ENCODE measurements at places on chromosomes 3 and 15. TPM values are rescaled to one million over a fixed set of nuclear protein-coding genes. Genes with fewer than 3 reads are reported as not detected.

- no peaks in the 10 kb centered on the region for H3K4me1 ChIP-seq
- no peak overlapping the region for H3K4me3 ChIP-seq
- no peaks in the 10 kb centered on the region for H3K36me3 ChIP-seq
- no peak overlapping the region for H3K27ac ChIP-seq
- no peaks in the 10 kb centered on the region for H3K27me3 ChIP-seq
Measured at GRCh38 chr3:81778678-81779182, 17.3 kb upstream of the GBE1 start.

DNA sequence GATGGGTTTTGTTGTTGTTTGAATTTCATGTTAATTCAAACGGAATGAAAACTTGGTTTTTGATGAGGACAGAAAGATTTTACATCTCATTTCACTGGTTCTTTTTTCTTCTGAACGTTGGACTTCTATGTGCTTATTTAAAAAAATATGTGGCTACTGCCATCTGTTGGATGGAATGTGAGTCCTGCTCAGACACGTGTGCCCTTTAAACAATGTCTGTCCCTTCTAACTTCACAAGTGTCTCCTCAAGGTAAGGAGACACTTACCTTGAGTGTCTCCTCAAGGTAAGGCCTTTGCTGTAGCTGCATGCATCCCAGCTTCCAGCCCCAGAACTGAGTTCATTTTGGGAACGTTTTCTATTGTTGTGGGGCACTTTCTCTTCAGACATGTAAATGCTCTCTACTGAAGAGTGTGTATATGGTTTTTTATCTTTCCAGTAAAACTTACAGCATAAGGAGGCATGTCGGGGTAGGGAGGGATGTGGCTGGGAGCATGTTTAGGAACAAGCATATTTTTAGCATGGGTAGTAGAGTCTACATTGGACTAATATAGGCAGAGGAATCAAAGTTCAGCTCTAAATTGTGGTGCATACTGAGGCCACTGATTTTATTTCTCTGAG is 63.1 kb upstream of the UBE3A start:
- no peaks in the 10 kb centered on the region for H3K4me1 ChIP-seq
- DNase-seq, result peak; percentile 15
- no peaks in the 10 kb centered on the region for H3K36me3 ChIP-seq
- no peak overlapping the region for H3K27ac ChIP-seq
- no peak overlapping the region for H3K4me3 ChIP-seq

DNA sequence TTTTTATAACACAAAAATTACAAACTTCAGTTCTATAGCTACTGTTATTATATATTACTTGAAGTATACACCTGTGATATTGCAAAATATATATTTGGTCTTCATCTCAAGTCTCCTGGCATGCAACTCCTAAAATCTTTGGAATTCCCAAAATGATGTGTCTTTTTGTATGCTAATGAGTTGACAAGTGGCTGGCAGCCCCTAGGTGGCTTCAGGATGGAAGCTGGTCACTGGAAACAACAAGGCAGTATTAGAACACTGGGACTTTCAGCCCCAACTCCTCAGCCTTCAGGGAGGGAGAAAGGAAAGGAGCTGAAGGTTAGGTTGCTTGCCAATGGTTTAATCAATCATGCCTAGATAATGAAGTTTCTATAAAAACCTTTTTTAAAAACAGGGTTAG is 112.0 kb downstream of the SCAPER start:
- H3K27ac ChIP-seq, result no peak overlapping the region
- no peak for DNase-seq
- peaks cover 47% of the 10 kb centered on the region for H3K36me3 ChIP-seq
- H3K4me3 ChIP-seq, result no peak overlapping the region
- H3K27me3 ChIP-seq, result no peaks in the 10 kb centered on the region

GRCh38 chr3:117586161-117586560 is 876.6 kb downstream of the TUSC7 start:
- no peaks in the 10 kb centered on the region for H3K4me1 ChIP-seq
- no peak for DNase-seq
- no peak overlapping the region for H3K27ac ChIP-seq
- H3K4me3 ChIP-seq, result no peak overlapping the region
- H3K27me3 ChIP-seq, result peaks cover 2% of the 10 kb centered on the region
- no peaks in the 10 kb centered on the region for H3K36me3 ChIP-seq

DNA sequence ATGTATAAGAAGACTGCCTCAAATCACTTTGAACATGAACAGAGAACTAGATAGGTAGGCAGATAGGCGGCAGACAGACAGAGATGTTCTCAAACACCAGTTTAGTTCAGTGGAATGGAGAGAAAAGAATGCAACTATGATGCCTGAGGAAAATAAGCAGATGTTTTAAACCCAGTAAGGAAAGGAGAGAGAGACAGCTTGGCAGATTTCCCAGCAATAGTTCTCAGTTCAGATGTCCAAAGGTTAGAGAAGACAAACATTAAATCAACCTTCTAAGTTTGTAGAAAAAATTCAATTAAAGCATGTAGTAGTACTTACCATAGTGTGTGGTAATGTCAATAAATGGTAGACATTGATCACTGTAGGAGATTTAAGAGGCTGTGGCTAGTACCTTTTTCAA is 209.6 kb upstream of the PFN2 start:
- no peaks in the 10 kb centered on the region for H3K4me1 ChIP-seq
- DNase-seq, result no peak
- peaks cover 14% of the 10 kb centered on the region for H3K27me3 ChIP-seq
- no peak overlapping the region for H3K27ac ChIP-seq
- H3K4me3 ChIP-seq, result no peak overlapping the region
- no peaks in the 10 kb centered on the region for H3K36me3 ChIP-seq

DNA sequence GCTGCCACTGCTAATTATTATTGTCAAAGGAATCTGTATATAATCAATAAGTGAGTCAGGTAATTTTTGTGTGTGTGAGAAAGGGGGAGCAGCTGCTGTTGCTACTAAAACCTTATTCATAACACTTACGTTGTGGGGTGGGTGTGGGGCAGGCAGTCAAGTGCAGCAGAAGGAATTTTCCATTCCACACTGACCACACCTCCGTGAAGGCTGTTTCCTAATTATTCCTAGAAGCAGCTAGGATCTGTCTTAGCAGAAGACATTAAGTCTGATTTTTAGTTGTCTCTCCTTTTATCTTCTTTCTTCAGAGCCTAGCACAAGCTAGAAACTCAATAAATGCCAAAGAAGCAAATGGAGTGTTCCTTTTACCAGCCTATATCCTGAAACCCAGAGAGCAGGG is 4.0 kb upstream of the U2SURP start:
- peaks cover 4% of the 10 kb centered on the region for H3K36me3 ChIP-seq
- no peak for DNase-seq
- peaks cover 3% of the 10 kb centered on the region for H3K27me3 ChIP-seq
- H3K4me1 ChIP-seq, result peaks cover 18% of the 10 kb centered on the region

GRCh38 chr3:77028005-77028404 is 11.9 kb upstream of the ROBO2 start:
- H3K27me3 ChIP-seq, result no peaks in the 10 kb centered on the region
- H3K27ac ChIP-seq, result no peak overlapping the region
- no peak overlapping the region for H3K4me3 ChIP-seq
- no peaks in the 10 kb centered on the region for H3K36me3 ChIP-seq
- no peak for DNase-seq

DNA sequence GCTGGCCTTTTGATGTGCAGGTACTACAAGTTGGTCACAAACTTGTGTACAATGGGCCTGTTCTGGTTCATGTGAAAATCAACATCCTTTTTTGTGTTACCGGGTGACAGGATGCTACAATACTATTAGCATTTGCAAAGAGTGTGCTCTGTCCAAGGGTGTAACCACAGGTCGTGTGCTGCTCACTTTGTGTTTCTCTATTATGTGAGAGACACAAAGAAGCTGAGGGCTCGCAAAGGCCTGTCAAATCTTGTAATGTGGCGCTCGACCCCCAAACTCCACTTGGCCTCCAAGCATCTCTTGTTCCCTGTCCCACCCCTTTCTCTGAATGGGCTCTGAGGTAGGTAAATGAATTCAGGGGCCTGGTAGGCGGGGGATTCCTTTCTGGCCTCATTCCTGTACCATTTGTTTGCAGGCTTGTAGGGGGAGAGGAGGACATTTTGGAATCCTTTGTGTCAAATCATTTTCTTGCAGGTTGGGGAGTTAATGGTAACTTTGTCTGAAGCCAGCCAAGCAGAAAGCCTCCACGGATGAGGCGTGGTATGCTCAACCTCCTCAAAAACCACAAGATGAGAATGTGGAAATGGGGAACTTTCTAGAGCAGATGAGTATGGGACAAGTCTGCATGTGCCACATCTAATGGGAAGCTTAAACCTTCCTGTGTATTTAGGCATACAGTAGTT is 109.1 kb downstream of the OPA1 start:
- no peaks in the 10 kb centered on the region for H3K4me1 ChIP-seq
- no peak overlapping the region for H3K27ac ChIP-seq
- H3K4me3 ChIP-seq, result no peak overlapping the region
- peaks cover 11% of the 10 kb centered on the region for H3K36me3 ChIP-seq
- no peak for DNase-seq

DNA sequence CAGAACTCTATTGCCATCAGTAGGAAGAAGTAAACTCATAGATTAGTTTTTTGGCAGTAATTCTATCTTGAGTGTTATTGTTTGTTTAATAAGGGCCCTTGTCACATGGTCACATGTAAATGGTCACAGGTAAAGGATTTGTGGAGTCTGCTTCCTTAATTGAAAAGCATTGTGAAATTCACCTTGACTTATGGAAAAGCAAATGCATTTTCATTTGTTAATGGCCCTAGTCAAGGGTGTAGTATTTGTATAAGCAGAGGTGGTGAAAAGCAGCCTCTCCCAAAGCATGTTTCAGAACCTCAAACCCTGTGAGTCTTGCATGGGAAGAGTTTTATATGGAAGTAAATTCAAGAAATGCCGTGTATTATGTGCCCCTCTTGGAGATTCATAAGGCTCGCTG is 197.5 kb upstream of the NR2E3 start:
- no peak for DNase-seq
- peaks cover 18% of the 10 kb centered on the region for H3K27me3 ChIP-seq
- no peak overlapping the region for H3K27ac ChIP-seq
- H3K4me3 ChIP-seq, result no peak overlapping the region

- no peak overlapping the region for H3K27ac ChIP-seq
- H3K4me3 ChIP-seq, result no peak overlapping the region
- peaks cover 2% of the 10 kb centered on the region for H3K27me3 ChIP-seq
Measured at GRCh38 chr15:89071471-89071870, 16.8 kb upstream of the ABHD2 start.

DNA sequence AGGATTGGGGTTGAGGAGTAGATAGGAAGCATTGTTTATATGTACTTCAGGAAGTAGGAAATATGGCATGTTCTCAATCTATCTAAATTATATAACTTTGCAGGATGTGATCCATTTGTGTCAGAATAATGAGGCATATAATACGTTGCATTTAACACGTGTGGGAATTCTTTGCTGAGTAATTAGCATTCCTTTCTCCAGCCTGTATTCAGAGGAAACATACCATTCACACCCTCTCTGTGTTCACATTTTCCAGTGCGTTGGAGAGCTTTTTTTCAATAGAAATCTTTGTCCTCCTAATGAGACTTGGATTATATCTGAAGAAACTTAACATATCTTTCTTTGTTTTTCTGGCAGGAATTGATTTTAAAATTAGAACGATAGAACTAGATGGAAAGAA is 33.0 kb upstream of the APH1B start:
- H3K4me1 ChIP-seq, result peaks cover 62% of the 10 kb centered on the region
- peaks cover 71% of the 10 kb centered on the region for H3K36me3 ChIP-seq
- no peak overlapping the region for H3K4me3 ChIP-seq

GRCh38 chr3:60855250-60855649 is 396.0 kb downstream of the FHIT start:
- H3K27ac ChIP-seq, result no peak overlapping the region
- no peaks in the 10 kb centered on the region for H3K4me1 ChIP-seq
- no peak overlapping the region for H3K4me3 ChIP-seq
- no peaks in the 10 kb centered on the region for H3K27me3 ChIP-seq

GRCh38 chr3:196966526-196967401 is 1.9 kb downstream of the PIGZ start:
- H3K36me3 ChIP-seq, result no peaks in the 10 kb centered on the region
- no peak overlapping the region for H3K4me3 ChIP-seq
- H3K27me3 ChIP-seq, result peaks cover 11% of the 10 kb centered on the region

- H3K36me3 ChIP-seq, result no peaks in the 10 kb centered on the region
- H3K27ac ChIP-seq, result no peak overlapping the region
- no peak overlapping the region for H3K4me3 ChIP-seq
- H3K4me1 ChIP-seq, result no peaks in the 10 kb centered on the region
Measured at GRCh38 chr3:154139996-154140436, 18.8 kb downstream of the ARHGEF26 start.

- H3K4me1 ChIP-seq, result no peaks in the 10 kb centered on the region
- no peak overlapping the region for H3K27ac ChIP-seq
- no peaks in the 10 kb centered on the region for H3K36me3 ChIP-seq
- H3K4me3 ChIP-seq, result no peak overlapping the region
- H3K27me3 ChIP-seq, result peaks cover 4% of the 10 kb centered on the region
Measured at GRCh38 chr3:194953291-194953690, 267.6 kb downstream of the FAM43A start.

DNA sequence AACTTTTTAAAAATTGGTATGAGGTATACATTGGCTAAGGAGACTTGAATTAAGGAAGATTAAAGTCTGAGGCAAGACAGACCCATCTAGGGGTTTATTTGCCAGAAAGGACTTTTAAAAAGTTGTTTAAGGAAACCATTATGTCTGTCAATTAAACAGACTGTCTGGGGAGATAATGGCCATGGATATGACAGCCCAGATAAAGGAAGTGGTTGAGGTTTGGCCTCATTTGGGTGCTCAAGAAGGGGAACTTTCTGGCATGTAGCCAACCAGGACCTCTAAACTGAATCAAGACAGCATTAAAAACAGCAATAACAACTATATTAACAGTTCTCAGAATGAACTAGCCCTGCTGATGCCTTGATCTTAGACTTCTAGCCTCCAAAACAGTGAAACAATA is 9.9 kb upstream of the CD200R1L start:
- H3K27ac ChIP-seq, result no peak overlapping the region
- peaks cover 25% of the 10 kb centered on the region for H3K4me1 ChIP-seq
- no peaks in the 10 kb centered on the region for H3K27me3 ChIP-seq
- no peak overlapping the region for H3K4me3 ChIP-seq

IL17RE gene
- 3.1 TPM for total RNA-seq

ARGFX gene
- total RNA-seq, result not detected

NR1I2 gene
- 0.40 TPM for total RNA-seq
